Spinal cord (tissue), 10 donors: ENCODE measurements at places on chromosomes 11 and 22. TPM values are rescaled to one million over a fixed set of nuclear protein-coding genes. Genes with fewer than 3 reads are reported as not detected.

Gene RAB30
- 44.4 TPM for total RNA-seq

Gene PNPLA3
- total RNA-seq, result 7.2 TPM

Gene ZFP91
- total RNA-seq, result 58.5 TPM

Gene RAG2
- 0.10 TPM for total RNA-seq

Gene FADS3
- 58.0 TPM for total RNA-seq

Gene APOL6
- total RNA-seq, result 10.1 TPM

Gene SLC5A4
- total RNA-seq, result 1.1 TPM

Gene CNIH2
- total RNA-seq, result 23.9 TPM

Gene CST6
- 0.17 TPM for total RNA-seq

Gene BARX2
- 0.10 TPM for total RNA-seq

Gene UBE2L6
- total RNA-seq, result 76.7 TPM

Gene WDR74
- total RNA-seq, result 25.5 TPM

Gene LGR4
- total RNA-seq, result 65.7 TPM
